ENCODE measurements at places on chromosomes 4 and X.

DNA sequence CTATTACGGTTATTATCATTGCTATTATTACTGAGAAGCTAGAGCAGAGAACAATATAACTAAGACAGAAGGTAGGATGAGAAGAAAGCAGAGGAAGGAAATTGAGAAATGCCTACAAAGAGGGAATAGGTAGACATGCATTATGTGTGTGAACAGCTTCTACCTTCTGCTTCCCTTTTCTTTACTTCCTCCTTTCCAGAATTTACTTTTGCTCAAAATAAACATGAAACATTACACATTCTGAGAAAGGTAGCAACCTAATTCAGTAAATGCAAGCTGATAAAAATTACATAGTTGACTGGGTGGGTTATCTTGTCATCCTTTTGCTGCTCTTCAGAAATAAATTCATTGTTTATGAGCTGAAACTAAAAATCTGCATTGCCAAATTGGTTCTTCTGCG, 54.6 kb downstream of the AMOT start:
- DNase-seq, result no peak

- DNase-seq, result peak; percentile 94
Observed at GRCh38 chr4:85402371-85402770, 72.6 kb upstream of the ARHGAP24 start.

DNA sequence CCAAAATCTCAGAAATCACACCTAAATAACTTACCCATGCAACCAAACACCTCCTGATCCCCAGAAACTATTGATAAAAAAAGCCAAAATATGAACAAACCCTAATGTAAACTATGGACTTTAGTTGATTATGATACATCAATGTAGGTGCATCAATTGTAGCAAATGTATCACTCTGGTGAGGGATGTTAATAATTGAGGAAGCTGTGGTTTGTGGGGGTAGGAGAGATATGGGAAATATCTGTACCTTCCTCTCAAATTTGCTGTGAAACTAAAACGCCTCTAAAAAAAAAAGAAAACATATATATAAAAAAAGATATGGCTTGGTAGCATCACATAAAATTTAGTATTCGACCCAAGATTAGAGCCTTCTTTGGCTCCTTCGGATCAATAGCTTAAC, 144.3 kb upstream of the CPEB2 start:
- no peak for DNase-seq

- DNase-seq, result no peak
Observed at GRCh38 chr4:125010796-125011503, 298.4 kb upstream of the ANKRD50 start.

DNA sequence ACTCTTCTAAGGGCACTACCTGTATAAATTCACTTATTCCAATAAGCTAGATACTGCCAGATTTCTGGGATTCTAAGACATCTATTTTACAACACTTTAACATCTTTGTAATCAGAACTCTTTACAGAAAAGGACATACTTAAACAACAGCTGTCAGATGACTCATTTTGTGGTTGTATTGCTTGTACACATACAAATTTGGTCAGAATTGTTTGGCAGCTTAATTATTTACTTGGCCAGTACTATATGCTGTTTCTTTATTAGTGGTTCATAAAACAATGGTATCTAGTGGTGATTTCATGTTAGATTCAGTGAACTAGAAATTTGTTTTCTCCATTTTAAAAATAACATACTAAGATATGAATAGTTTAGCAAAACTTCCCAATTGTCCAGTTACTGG, 27.2 kb downstream of the PALLD start:
- DNase-seq, result peak; percentile 69

DNA sequence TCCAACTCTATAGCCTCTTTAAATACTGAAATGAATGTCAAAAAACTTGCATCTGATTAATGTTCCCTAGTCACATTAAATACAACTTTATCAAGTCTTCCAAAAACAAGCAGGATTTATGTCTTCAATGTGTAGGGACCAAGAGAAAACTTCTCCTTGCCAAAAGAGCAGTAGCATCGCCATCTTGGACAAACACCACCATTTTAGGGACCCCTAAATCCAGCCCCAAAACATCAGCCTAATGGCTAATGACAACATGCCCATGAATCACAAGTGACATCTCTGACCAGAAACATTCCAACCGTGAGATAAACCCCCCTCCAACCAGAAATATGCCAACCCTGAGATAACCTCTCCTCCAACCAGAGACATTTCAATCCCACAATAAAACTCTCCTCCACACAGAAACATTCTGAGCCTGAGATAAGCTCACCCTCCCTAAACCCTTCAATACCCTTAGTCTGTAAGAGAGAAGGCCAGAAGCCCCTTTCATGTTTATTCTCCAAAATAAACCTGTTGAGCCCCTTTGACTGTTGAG, 697.4 kb downstream of the TRAM1L1 start:
- no peak for DNase-seq

- peak; percentile 82 for DNase-seq
Observed at GRCh38 chr4:72858328-72858727, 211.2 kb downstream of the COX18 start.

DNA sequence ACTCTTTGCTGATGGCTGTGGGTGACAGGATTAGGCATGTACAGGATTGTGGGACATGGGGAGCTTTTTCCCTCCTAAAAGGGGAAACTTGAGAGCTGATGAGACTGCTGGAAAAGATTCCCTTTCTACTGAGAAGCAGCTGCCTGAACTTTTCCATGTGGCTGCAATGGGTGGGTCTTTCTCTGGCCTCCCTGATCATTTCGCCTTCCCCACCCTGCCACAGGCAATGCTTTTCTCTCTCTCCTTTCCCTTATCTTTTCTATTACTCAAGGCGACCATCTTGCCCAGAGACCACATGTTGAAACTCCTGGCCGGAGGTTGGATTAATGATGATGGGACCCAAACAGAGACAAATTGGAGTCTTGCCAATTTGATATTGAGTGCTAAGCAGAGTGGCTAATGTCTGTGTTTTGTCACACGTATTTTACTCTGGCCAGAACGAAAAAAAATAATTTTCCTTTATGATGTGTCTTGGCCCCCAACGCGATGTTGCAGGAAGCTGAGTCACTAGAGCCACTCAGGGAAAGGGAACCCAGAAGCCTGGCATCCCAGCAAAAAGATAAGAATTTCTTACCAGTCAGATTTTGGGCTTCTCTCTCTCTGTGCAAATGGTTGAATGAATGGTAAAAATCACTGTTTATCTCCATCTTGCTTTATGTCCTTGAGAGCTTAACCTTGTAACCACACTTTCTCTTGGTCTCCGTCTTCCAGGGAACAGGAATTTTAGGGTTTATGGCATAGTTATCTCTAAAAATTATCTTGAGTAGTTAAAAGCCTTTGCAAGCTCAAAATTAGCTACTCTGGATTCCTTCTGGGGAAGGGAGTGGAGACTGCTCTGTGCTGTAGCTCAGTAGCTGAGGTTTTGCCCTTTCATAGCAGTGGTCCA, 19.4 kb upstream of the ATP8A1 start:
- DNase-seq, result no peak

DNA sequence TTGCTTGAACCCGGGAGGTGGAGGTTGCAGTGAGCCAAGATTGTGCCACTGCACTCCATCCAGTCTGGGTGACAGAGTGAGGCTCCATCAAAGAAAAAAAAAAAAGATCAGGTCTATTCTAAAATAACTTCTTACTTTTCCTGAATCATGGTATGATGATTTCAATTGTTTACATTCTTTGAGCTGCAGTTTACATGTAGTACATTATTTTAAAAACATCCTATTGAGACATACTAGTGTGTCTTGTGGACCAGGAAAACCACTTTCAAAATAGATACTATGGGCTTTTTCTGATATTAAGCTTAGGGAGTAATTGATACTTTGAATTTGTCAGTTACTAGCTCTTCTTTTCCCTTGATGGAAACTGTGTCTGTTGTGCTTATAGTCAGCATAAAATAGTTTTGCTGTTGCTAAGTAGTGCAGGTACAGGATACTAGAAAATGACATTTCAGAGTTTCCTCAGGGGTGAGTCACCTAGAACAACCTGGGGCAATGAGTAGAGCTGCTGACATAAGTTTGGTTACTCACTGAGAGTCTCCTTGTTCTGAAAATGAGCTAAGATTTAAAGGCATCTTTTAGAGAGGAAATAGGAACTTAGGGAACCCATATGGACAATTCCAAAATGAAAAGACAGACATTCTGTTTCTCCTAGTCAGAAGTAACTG, 53.2 kb upstream of the C4orf54 start:
- DNase-seq, result no peak

DNA sequence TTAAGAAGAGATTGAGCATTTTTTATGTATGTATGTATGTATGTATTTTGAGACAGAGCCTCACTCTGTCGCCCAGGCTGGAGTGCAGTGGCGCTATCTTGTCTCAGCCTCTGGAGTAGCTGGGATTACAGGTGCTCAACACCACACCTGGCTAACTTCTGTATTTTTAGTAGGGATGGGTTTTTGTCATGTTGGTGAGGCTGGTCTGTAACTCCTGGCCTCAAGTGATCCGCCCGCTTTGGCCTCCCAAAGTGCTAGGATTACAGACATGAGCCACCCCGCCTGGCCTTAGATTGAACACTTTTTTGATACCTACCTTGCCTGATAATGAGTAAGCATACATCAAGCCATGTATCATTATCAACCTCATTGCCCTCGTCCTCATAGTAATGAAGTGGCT, 2.7 kb downstream of the N4BP2 start:
- DNase-seq, result no peak

GRCh38 chr4:189177130-189177529, 763.5 kb upstream of the FRG1 start:
- DNase-seq, result no peak

DNA sequence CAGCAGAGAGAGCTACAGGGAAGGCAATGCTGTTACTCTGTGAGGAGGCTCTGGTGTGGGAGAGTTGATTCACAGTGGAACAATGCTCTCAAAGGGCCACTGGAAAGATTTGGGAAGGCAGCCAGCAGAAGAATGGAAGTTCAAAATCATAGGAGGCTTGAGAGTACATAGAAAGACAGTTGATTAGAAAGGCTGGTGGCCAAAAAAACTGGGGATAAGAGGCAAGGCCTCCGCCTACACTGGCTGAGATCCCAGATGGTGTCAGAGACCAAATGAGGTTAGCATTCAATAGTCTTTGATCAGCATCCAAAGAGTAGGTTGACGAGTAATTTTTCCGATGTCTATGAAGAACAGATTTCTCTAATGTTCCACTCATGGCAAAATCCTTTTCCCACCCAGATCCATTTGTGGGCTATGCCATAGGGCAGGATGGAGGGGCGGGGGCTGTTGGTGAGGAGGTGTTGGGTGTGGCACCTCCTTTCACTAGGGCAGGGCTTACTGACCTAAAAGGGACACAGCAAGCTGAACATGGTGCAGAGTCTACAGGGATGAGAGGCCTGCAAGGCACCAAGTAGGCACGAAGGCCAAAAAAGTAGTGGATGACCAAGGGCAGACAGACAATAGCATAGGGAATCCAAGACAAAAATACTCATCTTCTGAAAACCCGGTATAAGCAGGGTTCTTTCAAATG, 15.1 kb downstream of the TEC start:
- peak; percentile 95 for DNase-seq

- no peak for DNase-seq
Observed at GRCh38 chr4:10721616-10722015, 37.0 kb upstream of the CLNK start.

DNA sequence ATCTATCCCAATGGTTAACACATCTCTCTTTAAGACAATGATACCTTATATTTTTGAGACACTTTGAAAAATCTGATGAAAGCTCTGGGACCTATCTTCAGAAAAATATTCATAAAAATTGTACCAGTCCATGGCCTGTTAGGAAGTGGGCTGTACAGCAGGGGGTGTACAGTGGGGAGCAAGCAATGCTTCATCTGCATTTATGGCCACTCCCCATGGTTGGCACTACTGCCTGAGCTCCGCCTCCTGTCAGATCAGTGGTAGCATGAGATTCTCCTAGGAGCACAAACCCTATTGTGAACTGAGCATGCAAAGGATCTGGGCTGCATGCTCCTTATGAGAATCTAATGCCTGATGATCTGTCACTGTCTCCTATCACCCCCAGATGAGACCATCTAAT, 42.6 kb downstream of the C4orf51 start:
- no peak for DNase-seq

DNA sequence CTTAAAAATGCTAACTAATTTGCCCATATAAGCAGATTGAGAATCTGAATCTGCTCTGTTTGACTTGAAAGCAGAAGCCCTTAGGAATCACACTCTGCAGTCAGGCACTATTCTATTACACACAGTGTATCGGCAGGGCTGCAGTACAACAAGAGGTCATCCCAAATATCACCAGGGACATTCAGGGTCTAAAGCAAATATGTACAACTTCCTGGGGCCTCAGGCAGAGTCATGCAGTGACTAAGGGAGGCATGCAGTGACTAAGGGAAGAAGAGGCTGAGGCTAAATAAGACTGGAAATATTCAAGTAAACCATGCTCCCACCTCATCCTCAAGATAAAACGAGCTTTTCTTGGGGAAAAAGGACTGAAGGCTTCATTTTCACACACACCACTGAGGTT, 20.9 kb downstream of the MAPK10 start:
- peak; percentile 88 for DNase-seq

- peak; percentile 72 for DNase-seq
Observed at GRCh38 chr4:14726877-14727361, 275.4 kb upstream of the CPEB2 start.

DNA sequence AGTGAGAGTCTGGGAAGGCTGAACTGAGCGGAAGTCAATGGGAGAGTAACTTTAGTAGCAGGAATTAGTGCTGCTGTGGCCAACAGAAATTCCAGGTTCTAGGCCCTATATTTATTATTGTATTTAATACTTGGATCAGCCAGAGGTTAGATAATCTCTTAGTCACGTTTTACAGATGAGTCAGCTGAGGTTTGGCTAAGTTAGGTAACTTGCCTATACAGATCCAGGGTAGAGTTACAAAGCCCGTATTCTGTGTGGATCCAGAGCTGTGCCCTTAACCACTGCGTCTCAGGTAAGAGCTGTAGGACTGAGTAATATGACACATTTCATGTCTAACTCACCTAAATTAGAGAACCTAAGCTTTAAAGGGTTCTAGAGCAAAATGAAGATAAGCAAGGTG, 20.5 kb downstream of the PSMD10 start:
- peak; percentile 66 for DNase-seq

GRCh38 chr4:40536032-40536431, 93.6 kb downstream of the RBM47 start:
- no peak for DNase-seq

DNA sequence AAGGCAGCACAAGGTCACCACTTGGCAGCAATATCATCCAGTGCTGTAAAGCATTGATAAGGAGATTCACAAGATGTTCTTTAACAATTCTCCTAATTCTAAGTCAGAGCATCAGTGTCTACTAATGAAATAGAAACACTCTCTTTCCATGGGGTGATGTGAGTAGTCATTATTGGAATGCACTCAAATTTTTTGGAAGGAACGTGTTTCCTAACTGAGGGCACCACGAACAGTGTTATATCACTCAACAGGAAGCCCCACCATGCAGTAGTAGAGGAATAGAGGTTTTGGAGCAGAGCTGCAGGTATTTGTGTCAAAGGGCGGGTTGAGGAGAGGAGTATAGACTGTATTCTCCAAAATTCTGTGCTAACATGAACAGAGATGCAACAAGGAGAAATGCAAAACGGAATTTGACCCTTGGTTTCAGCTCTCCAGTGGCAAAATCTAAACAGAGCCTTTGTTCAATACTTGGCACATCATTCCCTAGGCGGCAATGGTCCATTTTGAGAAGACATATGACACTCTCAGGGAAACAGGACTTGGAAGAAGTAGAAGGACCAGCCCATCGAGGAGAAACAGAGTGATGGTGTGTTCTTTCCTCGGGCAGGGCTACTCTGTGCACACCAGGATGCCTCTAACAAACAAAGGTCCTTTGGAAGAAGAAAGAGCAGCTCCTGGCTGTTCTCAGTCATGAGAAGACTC, 98.9 kb downstream of the CPEB2 start:
- no peak for DNase-seq

Measured in astrocyte of the spinal cord (primary cell).